Lower leg skin (tissue), 4 donors: ENCODE measurements at places on chromosomes 5 and 9. TPM values are rescaled to one million over a fixed set of nuclear protein-coding genes. Genes with fewer than 3 reads are reported as not detected.

- no peak for DNase-seq
Observed at GRCh38 chr9:14911046-14911445, 818 bp upstream of the FREM1 start.

- DNase-seq = no peak
Observed at GRCh38 chr9:122527193-122527592, at the start of gene OR1N1. Gene OR1N1 (minus strand): TSS chr9:122527293. CDS start chr9:122527293, 0 bp downstream.

DNA sequence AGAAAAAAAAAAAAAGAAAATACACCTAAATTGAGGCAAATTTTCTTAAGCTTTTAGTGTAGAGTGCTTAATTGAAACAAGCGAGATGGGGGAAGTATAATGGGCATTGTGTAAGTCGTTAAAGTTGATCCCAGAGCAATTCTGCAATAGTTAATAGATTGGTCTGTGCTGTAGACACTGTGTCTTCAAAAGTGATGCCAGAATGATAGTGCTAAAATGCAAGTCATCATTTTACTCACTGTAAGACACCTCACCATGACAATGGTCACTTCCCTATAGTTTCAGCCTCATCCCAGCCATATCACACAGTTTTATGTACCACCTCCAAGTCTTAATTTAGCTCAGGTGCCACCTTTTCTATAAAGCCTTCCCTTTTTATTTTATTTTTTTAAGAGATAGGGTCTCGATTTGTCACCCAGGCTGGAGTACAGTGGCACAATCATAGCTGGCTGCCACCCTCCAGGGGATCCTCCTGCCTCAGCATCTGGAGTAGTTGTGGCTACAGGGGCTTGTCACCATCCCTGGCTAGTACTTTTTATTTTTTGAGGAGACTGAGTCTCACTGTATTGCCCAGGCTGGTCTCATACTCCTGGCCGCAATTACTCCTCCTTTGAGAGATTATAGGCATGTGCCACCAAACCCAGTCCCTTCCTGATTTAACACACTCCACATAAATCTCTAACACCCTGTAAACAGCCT lies 6.2 kb downstream of the COX7C start:
- DNase-seq = no peak

- no peak for DNase-seq
Observed at GRCh38 chr9:122143296-122143695, 16.3 kb downstream of the NDUFA8 start.

DNA sequence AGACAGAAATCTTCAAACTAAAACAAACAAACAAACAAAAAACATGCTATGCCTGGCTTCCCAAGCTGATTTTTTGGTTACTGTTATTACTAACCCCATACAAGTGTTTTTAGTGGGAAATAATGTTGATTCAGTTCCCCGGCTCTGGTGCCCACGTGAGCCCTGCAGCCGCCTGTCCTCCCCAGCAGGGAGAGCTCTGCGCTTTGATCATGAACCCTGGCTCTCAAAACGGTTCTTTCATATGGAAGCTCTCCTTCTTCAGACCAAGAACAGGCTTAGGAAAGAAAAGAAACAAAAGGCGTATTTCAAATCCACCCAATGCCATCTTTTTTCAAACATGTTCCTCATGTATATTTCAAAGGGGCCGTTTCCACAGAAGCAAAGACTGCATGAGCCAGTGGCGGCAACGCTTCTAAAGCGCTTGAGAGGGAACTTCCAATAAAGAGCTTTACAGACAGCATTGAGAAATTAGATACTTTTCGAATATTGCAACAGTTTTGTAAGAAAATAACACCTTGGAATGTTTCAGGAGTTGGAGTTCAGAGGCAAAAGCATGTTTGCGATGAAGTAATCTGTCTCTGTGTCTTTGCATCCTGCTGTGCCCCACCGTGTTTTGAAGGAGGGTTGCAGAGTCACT lies 74.8 kb downstream of the ICE1 start:
- no peak for DNase-seq

DNA sequence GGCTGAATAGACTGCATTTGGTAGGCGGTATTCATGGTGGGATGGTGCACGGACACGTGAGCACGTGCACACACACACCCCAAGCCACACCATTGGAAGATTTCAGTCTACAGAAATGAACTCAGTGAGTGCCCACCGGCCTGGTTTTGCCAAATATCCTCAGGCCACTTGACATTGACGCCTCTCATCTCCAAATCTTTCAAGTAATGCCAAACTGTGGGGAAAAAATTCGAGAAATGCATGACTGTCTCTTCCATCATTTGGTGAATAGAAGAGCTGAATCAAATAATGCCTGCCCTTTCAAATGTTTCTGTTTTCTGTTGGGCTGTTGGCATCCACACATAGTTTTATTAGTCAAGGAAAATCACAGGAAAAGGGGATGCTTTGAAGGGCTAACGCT lies 182.3 kb upstream of the EFNA5 start:
- no peak for DNase-seq

DNA sequence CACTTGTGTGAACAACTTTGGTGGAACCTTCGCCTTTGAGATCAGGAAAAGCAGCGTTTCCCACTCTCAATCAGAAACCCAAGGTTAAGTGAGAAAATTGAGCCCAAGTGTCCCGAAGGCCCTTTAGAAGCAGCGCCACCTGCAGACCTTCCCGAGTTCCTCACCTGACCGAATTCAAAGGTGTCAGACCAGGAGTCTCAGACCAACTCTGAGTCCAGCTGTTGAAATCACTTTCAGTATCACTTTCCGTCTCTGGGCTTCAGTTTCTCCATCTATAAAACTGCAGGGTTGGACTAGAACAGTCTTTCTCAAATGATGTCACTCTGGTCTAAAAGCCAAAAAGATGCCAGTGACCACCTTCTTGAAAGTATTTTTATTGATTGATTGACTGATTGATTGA lies 31.7 kb upstream of the GRHPR start:
- DNase-seq = no peak

DNA sequence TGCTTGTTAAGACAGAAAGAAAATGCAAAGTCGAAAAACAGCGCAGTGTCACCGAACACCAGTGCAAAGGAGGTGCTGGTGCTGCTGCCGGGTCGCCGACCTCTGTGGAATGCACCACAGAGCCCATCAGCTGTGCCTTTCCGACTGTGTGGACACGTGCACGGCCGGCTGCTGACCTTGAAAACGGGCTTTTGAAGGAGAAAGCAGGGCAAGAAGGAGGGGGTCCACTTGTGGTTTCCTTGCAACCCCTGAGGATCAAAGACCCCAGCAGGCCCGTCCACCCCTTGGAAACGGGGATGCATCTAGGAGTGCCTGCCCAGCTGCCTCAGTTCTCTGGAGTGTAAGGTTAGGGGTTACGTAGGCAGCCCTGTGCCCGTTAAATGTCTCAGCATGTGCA lies 6.2 kb upstream of the OLFM1 start:
- peak; percentile 68 for DNase-seq

GRCh38 chr5:53922508-53923498 lies 362.4 kb downstream of the NDUFS4 start:
- DNase-seq = no peak

DNA sequence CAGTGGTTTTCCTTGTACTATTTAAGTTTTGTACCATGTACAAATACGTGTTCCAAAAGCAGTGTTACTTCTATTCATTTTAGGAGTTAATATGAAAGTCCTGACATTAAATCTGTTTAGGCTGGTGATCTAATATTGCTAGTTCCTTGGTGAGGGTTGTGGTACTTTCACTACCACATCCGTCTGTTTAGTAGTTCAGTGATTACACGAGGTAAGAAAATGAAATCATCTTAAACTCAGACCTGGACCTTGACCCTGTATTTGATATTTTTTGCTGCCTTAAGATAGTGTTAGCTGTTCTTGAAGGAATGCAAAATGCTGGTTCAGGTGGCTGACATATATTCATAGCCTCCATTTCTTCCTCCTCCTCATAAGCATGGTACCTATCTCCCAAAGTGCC lies 50.3 kb downstream of the MTAP start:
- no peak for DNase-seq

DNA sequence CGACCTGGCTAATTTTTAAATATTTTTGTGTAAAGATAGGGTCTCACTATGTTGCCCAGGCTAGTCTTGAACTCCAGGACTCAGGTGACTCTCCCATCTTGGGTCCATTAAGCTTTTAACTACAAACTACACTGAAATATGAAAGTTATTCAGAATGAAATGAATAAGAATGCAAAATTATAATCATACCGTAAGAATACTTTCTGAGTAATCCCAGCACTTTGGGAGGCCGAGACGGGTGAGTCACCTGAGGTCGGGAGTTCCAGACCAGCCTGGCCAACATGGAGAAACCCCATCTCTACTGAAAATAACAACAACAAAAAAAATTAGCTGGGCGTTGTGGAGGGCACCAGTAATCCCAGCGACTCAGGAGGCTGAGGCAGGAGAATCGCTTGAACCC lies 1.1 kb upstream of the ORM1 start:
- DNase-seq = no peak

GRCh38 chr5:174426388-174426787 lies 298.0 kb upstream of the MSX2 start:
- no peak for DNase-seq

- no peak for DNase-seq
Observed at GRCh38 chr5:124262470-124262869, 484.0 kb downstream of the ZNF608 start.

GRCh38 chr9:93064392-93065134 lies 6.1 kb downstream of the SUSD3 start:
- peak; percentile 43 for DNase-seq

DNA sequence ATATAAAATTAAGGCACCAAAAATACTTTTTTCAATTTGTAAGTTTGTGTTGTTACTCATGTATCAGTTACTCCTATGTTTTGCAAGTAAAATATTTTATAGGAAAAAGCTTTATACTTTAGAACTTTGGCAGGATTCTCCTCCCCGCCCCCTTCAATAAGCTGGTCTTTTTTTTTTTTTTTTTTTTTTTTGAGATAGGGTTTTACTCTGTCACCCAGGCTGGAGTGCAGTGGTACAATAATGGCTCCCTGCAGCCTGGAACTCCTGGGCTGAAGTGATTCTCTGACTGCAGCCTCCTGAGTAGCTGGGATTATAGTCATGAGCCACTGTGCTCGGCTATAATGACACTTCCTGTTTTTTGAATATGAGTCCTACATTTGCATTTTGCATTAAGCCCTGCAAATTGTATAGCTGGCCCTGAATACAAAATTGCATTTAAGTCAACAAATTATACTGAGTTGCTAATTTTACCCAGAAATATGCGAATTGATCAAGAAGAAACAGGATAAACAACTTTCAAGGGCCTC lies 192.9 kb downstream of the PIK3R1 start:
- DNase-seq = no peak

GRCh38 chr9:82972446-82972845 lies 90.5 kb downstream of the RASEF start:
- DNase-seq = no peak

- no peak for DNase-seq
Observed at GRCh38 chr5:32975656-32976375, 264.7 kb downstream of the NPR3 start.

GRCh38 chr9:90905822-90906221 lies 104.2 kb downstream of the SYK start:
- peak; percentile 3 for DNase-seq

DNA sequence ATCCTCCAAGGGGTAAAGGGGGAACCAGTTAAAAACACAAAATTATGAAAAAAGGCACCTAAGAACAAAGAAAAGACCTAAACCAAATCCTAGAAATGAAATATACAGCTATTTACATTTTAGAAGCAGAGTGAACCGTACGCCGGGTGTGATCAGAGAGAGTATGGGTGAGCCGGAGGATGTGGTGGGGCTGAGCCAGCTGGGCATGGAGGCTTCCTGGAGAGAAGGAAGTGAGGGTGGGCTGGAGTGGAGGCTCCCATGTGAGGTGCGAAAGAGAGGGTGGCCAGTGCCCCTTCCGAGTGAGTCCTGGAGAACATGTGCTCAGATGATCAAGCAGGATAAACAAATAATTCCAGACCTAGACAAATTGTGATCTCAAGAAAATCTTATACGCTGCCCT lies 111.6 kb downstream of the CACNA1B start:
- peak; percentile 77 for DNase-seq

DNA sequence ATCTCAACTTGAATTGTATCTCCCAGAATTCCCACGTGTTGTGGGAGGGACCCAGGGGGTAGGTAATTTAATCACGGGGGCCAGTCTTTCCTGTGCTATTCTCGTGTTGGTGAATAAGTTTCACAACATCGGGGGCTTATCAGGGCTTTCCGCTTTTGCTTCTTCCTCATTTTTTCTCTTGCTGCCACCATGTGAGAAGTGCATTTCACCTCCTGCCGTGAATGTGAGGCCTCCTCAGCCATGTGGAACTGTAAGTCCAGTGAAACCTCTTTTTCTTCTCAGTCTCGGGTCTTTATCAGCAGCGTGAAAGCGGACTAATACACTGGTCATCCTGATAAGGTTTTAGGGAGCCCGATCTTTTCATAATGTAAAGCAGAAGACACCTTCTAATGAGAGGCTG lies 687.0 kb upstream of the FTMT start:
- no peak for DNase-seq

- no peak for DNase-seq
Observed at GRCh38 chr9:109556061-109556460, 58.0 kb upstream of the PTPN3 start.

DNA sequence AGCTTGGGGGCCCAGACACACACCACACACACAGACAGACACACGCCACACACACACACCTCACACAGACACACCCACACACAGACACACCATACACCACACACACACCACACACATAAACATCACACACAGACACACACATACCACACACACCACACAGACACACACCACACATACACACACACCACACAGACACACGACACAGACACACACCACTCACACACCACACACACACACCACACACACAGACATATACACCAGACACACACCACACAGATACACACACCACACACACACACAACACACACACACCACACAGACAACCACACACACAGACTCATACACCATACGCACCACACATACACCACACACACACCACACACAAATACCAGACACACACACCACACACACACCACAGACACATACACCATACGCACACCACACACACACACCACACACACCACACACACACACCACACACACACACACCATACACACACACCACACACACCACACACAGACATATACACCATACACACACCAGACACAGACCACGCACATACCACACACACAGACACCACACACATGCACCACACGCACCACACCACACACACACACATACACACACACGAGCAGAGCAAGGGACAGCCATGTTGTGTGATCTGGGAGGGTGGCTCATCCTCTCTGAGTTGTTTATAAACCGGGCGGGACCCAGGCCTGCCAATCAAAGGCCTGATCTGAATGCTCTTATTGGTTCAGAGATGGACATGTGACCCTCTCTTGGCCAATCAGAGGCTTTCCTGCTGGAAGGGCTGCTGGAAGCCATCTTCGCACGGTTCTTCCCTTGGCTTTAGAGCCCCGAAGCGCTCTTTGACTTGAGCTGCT lies 148.3 kb downstream of the GAPVD1 start:
- no peak for DNase-seq

GRCh38 chr9:134214386-134214765 lies 50.0 kb upstream of the RNU6ATAC start:
- DNase-seq = no peak

GRCh38 chr5:148805326-148806290 lies 20.8 kb upstream of the ADRB2 start:
- no peak for DNase-seq

ERGIC1 gene
- 114 TPM for total RNA-seq

EIF4E1B gene
- total RNA-seq = not detected

SLC35A4 gene
- 64.1 TPM for total RNA-seq

AFAP1L1 gene
- 10.8 TPM for total RNA-seq
